ENCODE measurements at places on chromosomes 1 and 21.

DNA sequence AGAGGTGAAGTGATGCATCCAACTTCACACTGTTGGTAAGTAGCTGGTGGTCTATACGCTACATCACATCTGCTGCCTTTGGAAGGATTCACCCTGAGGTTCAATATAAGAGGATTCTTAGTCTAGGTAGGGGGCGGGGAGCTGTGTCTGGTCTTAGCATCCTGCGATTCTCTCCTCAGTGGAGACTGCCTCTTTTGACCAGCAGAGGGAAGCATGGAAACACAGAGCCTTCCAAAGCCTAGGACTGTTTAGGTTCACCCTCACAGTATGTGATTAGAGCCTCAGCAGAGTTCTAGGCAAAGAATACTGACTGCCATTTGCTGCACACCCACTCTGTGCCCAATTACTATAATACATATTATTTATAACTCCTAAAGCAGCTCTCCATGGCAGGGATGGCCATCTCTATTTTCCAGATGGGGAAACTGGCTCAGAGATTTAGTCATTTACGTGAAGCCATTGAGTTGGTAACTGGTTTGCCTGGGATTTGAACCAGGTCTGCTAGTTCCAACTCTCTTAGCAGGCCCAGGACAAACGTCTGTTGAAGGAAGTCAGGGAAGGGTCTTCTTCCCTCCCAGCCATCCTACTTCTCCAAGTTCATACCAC, 28.9 kb upstream of the EFCAB14 start:
- DNase-seq = no peak

GRCh38 chr1:105137543-105138457, 1388.1 kb downstream of the AMY1C start:
- DNase-seq = peak; percentile 0

DNA sequence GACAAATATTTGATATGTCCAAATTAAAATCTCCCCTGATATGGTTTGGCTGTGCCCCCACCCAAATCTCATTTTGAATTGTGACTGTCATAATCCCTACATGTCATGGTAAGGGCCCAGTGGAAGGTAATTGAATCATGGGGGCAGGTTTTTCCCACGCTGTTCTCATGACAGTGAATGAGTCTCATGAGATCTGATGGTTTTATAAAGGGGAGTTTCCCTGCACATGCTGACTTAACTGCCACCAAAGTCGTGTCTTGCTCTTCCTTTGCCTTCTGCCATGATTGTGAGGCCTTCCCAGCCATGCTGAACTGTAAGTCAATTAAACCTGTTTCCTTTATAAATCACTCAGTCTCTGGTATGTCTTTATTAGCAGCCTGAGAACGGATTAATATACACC, 207.0 kb downstream of the BARHL2 start:
- no peak for DNase-seq

DNA sequence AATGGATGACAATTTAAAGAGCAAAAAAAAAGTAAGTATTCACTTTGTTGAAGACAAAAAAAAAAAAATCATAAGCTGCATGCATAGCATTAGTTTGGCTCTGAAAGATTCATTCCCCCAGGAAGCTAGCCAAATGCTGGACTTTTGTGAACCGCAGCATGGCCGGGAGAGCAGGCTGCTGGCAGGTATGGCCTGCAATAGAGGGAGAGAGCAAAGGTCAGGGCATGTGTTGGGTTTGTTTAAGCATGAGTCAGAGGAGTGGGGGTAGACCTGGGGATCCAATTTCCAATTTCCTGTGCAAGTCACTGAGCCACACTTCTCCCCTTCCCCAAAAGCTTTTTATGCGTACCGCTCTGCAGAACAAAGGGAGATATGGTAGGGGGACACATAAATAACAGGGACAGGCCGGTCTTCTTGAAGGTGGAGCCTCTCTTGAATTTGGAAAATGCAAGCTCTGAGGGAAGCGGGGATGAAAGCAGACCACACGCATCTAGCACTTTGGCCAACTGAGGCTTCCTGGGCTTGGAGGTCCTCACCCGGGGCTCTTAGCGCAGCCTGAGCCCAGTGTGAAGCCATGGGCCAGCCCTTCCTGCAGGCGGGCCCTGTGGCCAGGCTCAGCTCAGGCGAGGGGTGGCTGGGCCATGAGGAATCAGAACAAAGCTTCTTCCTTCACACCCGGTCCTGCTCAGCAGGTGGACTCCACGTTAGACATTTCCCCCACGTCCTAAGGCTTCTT, 171.1 kb downstream of the TOMM20 start:
- no peak for DNase-seq

DNA sequence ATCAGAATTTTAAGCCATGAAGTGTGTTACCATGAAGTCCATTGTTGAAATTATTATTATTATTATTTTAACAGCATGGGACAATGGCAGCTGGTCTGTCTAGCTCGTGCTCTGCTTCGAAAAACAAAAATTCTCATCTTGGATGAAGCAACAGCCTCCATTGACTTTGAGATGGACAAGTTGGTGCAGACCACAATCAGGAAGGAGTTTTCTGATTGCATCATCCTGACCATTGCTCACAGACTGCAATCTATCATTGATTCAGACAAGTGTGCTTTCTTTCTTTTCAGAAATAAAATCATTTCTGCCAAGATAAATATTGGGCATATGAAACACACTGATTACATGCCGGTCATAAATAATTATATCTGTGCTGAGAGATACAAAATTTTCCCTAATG, 21.0 kb downstream of the HSPA13 start:
- no peak for DNase-seq

DNA sequence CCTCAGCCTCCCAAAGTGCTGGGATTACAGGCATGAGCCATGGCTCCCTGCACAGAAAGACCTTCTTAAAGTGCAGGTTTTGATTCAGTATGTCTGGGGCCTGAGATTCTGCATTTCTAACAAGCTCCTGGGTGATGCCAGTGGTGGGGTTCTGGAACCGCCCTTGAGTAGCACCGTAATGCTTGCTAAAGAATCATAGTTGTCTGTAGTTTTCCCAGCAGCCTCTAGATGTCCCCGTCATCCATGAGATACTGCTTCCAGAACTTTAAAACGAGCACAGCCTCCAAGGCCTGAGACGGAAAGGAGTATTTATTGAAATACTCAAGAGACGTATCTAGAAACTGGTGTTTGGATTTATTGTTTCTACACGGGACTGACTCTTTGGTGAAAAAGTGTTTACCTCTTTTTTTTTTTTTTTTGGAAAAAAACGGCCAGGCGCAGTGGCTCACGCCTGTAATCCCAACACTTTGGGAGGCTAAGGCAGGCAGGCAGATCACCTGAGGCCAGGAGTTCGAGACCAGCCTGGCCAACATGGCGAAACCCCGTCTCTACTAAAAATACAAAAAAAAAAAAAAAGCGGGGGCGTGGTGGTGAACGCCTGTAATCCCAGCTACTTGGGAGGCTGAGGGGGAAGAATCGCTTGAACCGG, 2.6 kb upstream of the TOR3A start:
- DNase-seq = no peak

GRCh38 chr1:2314273-2314802, 77.0 kb downstream of the MORN1 start:
- DNase-seq = no peak

DNA sequence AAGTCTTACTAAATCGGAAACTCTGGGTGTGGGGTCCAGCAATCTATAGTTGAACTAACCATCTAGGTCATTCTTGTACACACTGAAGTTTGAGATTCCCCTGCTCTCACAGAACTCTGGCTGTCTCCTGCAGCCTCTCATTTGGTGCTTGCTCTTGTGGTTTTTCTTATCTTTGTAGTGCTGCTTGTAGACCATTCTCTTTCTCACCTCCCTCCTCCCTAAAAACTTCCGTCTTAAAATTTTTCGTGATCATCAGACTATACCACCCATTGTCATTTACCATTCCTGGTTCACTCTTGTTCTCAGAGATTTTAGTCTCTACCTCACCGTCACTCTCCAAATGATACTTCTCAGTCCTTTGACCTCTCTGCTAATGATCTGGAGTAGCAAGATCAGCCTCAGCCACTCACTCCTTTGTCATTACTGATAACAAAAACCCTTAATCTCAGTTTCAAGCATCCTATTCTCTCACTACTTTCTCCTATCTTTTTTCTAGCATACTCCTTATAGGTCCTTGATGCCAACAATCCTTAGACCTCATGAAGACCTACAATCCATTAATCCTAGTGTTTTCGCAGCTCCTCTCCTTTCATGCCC, 13.0 kb upstream of the EPHX4 start:
- DNase-seq = no peak
